Activated naive CD8-positive, alpha-beta T cell treated with anti-CD3 and anti-CD28 coated beads, Interleukin-2, amount 50 U/mL, for 16 hours (primary cell): ENCODE measurements at places on chromosomes 7 and 10.

- DNase-seq = no peak
Observed at GRCh38 chr7:12961910-12962480, 274.6 kb downstream of the ARL4A start.

- DNase-seq = no peak
Observed at GRCh38 chr10:69904533-69904932, 102.8 kb downstream of the COL13A1 start.

DNA sequence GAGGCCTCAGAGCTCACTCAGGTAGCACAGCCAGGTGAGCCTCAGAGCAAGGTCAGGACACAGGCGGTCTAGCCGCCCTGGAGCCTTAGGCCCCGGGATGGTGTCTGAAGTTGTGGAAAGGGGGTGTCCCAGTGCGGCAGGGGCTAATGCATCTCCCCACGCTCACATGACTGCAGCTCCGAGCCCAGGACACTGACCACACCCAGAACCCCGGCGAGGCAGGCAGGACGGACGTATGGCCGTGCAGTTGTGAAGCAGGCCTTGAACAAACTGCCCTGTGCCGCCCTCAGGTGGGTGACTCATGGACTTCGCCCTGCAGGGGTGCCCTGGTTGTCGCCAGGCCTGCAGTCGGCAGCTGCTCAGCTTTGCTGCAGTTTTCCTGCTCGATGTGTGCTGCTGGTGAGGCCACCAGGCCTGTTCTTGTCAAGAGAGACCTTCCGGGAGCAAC, 5.0 kb upstream of the PRKAR1B start:
- no peak for DNase-seq

DNA sequence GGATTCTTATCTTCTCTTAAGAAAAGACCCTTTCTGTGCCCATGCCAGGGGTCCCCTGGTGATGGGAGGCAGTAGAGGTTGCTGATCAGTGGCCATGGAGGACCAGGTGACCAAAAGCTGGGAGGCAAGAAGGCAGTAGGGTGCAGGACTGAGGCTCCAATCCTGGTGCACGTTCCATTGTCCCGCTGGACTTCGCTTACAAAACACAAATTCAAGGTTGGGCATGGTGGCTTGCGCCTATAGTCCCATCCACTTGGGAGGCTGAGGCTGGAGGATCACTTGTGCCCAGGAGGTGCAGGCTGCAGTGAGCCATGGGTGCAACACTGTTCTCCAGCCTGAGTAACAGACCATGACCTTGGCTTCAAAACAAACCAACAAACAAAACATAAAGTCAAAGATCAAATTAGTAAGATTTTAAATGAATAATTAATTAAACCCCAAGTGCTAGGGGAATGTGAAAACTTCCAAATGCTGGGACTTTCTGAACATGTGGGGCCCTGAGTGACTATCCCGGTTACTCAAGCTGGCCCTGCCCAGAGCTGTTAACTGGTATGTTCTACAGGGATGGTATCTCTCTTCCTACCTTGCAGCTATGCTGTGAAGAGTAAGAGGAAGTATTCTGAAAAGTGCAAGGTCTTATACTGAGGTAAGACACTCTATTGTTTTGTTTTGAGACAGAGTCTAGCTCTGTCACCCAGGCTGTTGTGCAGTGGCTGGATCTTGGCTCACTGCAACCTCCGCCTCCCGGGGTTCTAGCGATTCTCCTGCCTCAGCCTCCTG, 97.6 kb downstream of the LYZL2 start:
- DNase-seq = no peak

DNA sequence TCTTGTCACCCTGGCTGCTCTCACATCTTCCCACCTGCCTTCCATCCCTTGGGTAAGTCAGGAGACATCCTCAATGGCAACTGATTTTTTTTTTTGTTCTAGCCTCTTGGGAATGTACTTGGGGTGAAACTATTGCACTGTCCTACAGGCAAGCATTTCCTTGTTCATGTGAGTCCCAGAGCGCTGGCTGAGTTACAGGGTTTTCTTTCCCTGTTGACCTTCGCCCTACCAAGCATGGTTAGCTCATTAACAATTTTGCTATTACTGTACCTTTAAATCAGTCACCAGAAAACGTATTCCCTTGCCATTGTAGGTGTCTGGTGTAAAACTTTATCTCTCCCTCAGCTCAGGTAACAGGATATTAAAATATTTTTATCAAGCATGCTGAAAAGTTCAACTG, 98.9 kb downstream of the PRLHR start:
- DNase-seq = no peak
